ENCODE measurements at places on chromosomes 2 and 18. TPM values are rescaled to one million over a fixed set of nuclear protein-coding genes. Genes with fewer than 3 reads are reported as not detected.

GRCh38 chr2:54588244-54588899 is 132.2 kb downstream of the SPTBN1 start:
- no peak overlapping the region for H3K27ac ChIP-seq
- no peak overlapping the region for H3K4me3 ChIP-seq
- peaks cover 67% of the 10 kb centered on the region for H3K4me1 ChIP-seq
- no peak for DNase-seq
- H3K36me3 ChIP-seq, result peaks cover 9% of the 10 kb centered on the region

DNA sequence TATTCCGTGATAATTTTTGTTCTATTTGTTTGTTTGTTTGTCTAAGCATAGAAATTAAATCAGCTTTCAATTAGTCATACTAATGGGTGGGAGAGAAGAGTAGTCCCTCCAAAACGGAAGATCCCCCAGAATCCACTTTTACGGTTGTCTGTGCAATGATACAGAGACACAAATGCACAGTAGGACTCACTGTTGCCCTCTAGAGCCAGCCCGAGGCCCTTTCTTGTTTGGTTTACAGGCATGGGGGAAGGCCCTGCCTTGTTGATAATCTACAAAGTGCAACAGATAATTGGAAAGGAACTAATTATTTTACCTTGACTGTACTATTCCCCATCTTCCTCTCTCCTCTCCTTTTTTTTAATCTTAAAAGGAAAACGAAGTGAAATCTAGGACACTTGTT is 121.1 kb downstream of the ACOXL start:
- no peaks in the 10 kb centered on the region for H3K36me3 ChIP-seq
- no peak overlapping the region for H3K4me3 ChIP-seq
- no peak overlapping the region for H3K27ac ChIP-seq
- no peaks in the 10 kb centered on the region for H3K27me3 ChIP-seq
- DNase-seq, result no peak

- peak overlapping the region; percentile 19 for H3K27ac ChIP-seq
- H3K36me3 ChIP-seq, result no peaks in the 10 kb centered on the region
- DNase-seq, result no peak
- H3K4me1 ChIP-seq, result no peaks in the 10 kb centered on the region
- H3K27me3 ChIP-seq, result no peaks in the 10 kb centered on the region
These were observed 29.7 kb upstream of the PID1 start for GRCh38 chr2:229300790-229301189.

GRCh38 chr2:40416486-40416885 is 35.4 kb downstream of the SLC8A1 start:
- DNase-seq, result no peak
- no peak overlapping the region for H3K4me3 ChIP-seq
- peaks cover 39% of the 10 kb centered on the region for H3K4me1 ChIP-seq

DNA sequence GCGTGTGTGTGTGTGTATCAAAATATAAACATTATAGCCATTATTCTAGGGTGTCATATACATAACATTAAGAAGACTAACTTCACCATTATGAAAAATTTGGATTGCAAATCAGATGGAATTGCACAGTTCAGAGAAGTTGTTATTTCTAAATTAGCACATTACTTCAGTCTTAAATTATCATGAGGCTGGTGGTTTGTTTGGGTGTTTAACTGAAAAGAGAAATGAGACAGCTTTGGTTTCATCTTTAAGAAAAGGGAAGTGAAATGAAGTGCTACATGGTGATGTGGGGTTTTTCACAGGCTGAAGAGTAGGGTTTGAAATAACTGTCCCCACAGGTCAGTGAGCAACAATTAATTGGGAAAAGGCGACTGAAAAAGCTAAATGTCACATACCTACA is 161.2 kb upstream of the XIRP2 start:
- H3K27me3 ChIP-seq, result no peaks in the 10 kb centered on the region
- no peak overlapping the region for H3K27ac ChIP-seq
- DNase-seq, result no peak
- no peak overlapping the region for H3K4me3 ChIP-seq
- no peaks in the 10 kb centered on the region for H3K4me1 ChIP-seq
- no peaks in the 10 kb centered on the region for H3K36me3 ChIP-seq

GRCh38 chr2:224611938-224612337 is 26.8 kb upstream of the CUL3 start:
- H3K27me3 ChIP-seq, result no peaks in the 10 kb centered on the region
- H3K36me3 ChIP-seq, result no peaks in the 10 kb centered on the region
- no peak for DNase-seq
- H3K4me3 ChIP-seq, result no peak overlapping the region

GRCh38 chr18:5518179-5518770 is 25.5 kb downstream of the EPB41L3 start:
- no peak overlapping the region for H3K4me3 ChIP-seq
- no peaks in the 10 kb centered on the region for H3K36me3 ChIP-seq
- DNase-seq, result no peak

- H3K4me1 ChIP-seq, result no peaks in the 10 kb centered on the region
- no peaks in the 10 kb centered on the region for H3K27me3 ChIP-seq
- no peak for DNase-seq
- H3K36me3 ChIP-seq, result no peaks in the 10 kb centered on the region
These were observed 87.1 kb upstream of the RAB6C start for GRCh38 chr2:129892360-129892759.

DNA sequence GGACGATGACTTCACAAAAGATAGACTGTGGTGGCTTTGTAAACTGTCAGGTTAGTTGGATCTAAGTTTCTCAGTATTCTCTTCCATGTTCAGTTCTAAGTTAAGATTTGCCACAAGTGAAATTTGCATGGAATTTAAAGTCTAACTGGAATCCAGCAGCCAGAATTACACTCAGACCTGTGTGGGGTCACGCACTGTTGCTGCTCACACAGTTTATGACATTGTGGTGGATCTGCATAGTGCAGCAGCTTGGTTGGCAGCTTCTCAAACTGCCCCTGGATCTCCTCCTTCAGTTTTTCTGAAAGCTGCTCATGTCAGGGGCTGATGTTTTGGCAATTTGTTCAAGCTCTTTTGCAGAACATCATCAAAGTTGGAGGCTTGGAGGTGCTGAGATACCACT is 228.1 kb upstream of the KCNJ3 start:
- no peak overlapping the region for H3K4me3 ChIP-seq
- H3K4me1 ChIP-seq, result no peaks in the 10 kb centered on the region
- DNase-seq, result no peak
- H3K27me3 ChIP-seq, result no peaks in the 10 kb centered on the region
- no peak overlapping the region for H3K27ac ChIP-seq
- no peaks in the 10 kb centered on the region for H3K36me3 ChIP-seq

DNA sequence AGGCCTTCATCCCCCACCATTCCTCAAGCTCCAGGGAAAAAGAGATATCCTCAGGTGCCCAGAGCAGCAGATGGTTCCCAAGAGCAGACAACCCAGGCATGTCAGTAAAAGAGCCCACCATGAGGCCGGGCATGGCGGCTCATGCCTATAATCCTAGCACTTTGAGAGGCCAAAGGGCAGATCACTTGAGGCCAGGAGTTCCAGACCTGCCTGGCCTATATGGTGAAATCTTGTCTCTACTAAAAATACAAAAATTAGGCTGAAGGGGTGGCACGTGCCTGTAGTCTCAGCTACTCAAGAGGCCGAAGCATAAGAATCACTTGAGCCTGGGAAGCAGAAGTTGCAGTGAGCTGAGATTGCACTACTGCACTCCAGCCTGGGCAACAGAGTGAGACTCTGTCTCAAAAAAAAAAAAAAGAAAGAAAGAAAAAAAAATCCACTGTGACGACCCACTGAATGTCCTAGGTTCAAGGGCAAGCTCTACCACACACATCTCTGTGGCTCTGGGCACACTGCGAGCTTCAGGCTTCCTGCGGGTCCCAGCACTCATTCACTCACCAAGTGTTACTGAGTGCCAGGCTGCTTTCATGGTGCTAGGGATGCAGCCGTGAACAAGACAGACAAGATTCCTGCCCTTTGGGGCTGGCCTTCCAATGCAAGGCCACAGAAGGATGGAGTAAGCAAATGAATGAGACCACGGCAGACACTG is 6.5 kb upstream of the DUSP2 start:
- no peaks in the 10 kb centered on the region for H3K27me3 ChIP-seq
- H3K27ac ChIP-seq, result no peak overlapping the region

Gene DNER
- 4.2 TPM for total RNA-seq

Gene UGT1A3
- not detected for total RNA-seq

Gene ZEB2
- total RNA-seq, result 41.2 TPM

Gene LRRFIP1
- 213 TPM for total RNA-seq

Gene SLC9A4
- total RNA-seq, result not detected

Gene RRM2
- not detected for total RNA-seq

Gene SPATA3
- total RNA-seq, result not detected
